Fibroblast of skin of abdomen (primary cell): ENCODE measurements at places on chromosomes 5 and 9.

GRCh38 chr5:129672006-129672405, 75.9 kb upstream of the MINAR2 start:
- no peak for DNase-seq

DNA sequence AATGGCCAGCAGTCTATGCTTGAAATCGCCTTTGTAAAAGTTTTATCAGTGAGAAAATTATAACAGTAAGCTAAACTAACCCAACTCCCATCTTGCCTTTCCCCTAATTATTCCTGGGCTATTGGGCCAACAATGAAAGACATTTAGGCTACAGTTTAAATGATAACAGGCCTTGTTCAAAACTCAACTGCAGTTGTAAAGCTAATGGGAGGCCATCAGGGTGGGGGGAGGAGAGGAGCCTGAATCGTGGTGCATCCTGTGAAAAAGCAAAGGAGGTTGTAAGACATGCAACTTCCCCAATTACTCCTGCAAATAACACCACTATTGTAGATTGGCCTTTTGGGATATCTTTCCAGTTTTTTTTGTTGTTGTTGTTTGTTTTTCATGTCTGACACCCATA, 53.8 kb downstream of the ACTL7B start:
- DNase-seq = no peak

- DNase-seq = peak; percentile 68
Observed at GRCh38 chr9:130837002-130837511, 2.0 kb downstream of the ABL1 start.

DNA sequence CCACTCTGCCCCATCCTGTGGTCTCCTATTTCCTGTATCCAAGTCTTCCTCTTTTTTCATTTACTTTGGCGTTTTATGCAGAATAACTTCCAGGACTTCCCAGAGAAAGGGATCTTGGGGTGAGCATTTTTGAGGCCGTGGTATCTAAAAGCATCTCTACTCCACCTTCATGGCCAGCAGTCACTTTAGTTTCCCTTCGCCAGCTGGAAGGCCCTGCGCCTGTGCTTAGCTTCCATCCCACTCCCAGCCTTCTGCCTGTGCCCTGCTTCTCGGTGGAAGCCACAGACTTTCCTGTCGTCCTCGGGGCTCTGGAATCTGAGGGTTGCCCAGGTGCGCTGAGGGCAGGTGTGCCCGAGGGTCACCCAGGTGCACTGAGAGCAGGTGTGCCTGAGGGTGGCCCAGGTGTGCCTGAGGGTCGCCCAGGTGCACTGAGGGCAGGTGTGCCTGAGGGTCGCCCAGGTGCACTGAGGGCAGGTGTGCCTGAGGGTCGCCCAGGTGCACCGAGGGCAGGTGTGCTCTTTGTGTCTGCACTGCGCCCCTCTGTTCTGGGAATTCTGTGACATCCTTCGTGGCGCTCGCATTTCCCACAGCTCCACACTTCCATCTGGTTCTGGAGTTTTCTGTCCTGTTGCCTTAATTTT, 32.4 kb upstream of the LRRC14B start:
- DNase-seq = no peak
